NCI-H1417 treated with DMSO at 0.1 percent for 48 hours (cell line): ENCODE measurements at places on chromosomes 7 and 10.

DNA sequence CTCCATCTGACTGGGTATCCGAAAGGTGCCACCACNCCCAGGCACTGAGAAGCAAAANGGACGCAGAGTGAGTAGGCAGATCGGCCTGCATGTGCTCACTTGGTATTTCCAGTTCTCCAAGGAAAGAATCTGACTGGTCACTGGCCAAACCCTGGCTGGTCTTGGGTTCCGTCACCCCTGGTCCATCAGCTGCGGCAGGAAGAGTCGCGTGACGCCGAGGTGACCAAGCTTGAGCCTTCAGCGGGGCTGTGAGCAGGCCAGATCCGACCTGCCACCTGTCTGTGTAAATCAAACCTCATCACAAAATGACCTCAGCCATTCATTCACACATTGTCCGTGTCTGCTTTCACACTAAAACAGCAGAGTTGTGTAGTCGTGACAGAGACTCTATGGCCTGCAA, 28.8 kb upstream of the CHST15 start:
- DNase-seq, result no peak

- DNase-seq, result no peak
These were observed 61.0 kb upstream of the TMEM248 start for GRCh38 chr7:66859794-66860645.

- no peak for DNase-seq
These were observed 51.2 kb downstream of the ANKIB1 start for GRCh38 chr7:92296880-92297445.

DNA sequence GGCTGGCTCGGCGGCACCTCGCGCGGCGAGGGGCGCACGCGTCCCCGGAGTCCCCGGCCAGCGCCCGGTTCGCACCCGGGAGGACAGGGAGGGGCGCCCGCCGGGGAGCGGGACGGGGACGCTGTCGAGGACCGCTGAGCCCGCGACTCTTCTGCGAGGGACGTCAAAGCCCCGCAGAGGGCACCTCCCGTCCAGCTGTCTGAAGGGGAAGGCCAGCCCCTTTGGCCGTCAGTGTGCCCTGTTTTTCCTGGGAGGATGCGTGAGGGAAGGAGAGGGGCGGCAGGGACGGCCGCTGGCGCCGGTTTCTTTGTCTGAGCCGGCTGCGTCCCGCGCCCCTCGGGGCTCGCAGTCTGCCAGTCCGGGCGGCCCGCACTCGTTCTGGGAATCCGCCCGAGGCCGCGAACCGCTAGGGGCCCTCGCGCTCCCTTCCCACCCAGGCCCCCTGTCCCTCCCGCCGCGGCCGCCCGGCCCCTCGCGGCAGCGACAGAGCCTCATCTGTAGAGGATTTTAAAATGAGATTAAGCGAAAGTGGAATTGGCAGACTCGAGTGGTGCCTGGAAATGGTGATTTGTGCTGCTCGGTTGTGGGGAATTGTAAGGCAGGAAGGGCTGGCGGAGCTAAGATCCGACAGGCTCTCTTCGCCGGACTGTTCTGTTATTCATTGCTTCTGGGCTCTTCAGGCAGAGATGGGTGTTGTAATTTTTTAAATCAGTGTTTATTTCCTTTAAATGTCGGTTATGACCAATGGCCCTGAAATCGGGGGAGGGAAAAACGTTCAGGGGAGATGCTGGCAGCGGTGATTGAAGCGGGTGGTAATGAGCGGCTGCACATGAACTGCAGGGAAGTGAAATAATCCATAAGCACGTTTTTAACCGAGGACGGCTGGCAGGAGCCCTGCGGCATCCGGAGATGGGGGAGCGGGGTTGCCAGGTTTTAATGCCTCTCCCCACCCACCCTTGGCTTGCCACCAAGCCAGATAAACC, 618 bp upstream of the RELN start:
- peak; percentile 36 for DNase-seq

- no peak for DNase-seq
These were observed 5.6 kb upstream of the LRRN3 start for GRCh38 chr7:111085356-111085755.

GRCh38 chr7:1054861-1055450, 10.6 kb downstream of the GPR146 start:
- DNase-seq, result no peak

DNA sequence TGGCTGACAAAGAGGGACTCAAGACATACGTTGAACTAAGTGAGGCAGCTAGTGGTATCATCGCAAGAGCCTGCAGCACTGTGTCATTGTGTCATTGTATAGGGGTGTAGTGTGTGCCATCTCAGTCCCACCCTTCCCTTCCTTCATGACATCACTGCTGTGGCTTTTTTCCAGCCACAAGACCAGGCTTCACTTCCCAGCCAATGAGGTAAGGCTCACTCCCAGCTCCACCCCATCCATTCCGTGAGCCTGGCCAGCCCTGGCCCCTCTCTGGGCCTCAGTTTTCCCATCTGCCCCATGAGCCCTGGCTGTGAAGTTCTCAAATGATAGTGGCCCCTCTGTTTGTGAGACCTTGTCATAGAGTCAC, 134.3 kb upstream of the ZMIZ1 start:
- DNase-seq, result no peak

DNA sequence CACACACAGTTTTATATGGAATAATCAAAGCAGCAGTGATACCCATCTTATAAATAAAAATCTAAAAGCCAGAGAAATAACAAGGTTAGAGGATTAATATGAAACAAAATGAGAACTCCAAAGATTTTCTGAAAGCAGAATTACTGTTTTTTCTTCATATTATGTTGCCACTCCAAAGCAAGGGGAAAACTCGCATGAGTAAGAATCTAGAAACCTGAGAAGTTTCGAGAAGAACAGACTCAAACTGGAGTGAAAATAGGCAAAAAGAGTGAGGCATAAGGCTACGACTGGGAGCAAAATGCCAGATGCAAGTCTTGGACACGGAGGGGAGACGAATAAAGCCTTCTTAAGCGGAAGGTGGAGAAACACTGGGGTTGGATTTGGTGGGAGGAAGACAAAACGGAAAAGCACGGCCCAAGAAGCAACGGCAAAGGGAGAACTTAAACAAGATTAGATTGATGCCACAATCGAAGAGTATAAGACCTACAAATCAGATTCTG, 923 bp downstream of the TNPO3 start:
- no peak for DNase-seq

DNA sequence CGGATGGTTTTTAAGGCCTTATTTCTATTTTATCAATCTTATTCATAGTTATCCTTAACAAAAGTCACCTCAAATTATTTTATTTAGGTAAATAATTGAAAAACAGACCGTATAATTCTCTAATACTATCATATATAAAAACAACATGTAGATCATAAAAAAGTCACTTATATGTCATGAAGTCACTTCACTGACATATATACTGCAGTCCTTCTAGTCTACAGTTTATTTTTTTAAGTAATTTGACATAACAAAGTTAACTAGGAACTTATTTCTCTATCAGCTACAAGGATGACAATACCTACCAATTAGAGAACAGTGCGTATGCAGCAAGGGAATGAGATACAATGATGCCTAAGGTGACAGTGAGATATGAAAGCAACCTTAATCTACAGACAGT, 26.2 kb downstream of the JMJD1C start:
- DNase-seq, result no peak

DNA sequence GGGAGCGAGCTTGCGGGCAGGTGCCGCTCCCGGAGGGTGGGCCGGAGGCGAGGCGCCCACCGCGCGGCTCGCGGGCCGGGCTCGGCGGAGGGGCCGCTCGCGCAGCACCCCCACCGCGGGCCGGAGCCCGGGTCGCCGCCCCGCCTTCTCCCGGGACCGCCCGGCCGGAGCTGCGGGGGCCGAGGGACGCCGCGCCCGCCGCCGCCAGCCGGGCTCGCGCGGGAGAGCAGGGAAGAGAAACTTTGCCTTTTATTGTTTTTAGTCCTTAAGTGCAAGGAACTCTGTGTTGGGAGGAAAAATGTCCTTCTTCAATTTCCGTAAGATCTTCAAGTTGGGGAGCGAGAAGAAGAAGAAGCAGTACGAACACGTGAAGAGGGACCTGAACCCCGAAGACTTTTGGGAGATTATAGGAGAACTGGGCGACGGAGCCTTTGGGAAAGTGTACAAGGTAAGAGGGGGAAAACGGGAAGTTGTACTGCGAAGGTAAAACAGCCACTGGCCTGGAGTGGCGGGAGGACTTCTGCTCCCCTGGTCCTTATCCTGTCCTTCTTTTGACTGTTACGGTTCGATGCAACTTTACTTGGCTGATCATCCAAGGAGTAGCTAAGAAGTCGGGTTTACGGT, 620 bp downstream of the SLK start:
- no peak for DNase-seq

- DNase-seq, result no peak
These were observed 25.9 kb downstream of the TBXAS1 start for GRCh38 chr7:139854803-139855497.
